RCC 7860 (cell line): ENCODE measurements at places on chromosomes 2 and 18.
A peak's percentile ranks its signal among the peaks of the same experiment; 100 is the strongest.

GRCh38 chr2:230254152-230254881, 28.8 kb downstream of the SP140 start:
- DNase-seq = no peak

GRCh38 chr2:134372141-134372540, 118.3 kb downstream of the MGAT5 start:
- DNase-seq = no peak

- DNase-seq = peak; percentile 24
These were observed 46.2 kb downstream of the MEIS1 start for GRCh38 chr2:66481100-66481549.

DNA sequence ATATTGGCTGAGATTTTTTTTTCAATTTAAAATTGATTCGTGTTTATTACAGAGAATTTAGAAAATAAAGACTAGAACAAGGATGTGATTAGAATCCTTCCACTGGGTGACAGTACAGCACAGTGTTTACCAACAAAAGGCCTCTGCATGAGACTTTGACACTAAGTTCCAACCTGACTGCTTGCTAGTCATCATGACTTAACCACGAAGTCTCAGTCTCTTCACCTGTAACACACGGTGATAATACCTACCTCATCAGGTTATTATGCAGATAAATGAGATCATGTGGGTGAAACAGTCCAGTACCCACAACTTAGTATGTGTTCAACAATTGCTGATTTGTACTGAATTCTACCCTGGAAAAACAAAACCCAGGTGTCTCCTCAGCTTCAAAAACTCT, 151.2 kb downstream of the STK39 start:
- no peak for DNase-seq

GRCh38 chr2:169778446-169778845, 20.2 kb upstream of the SSB start:
- DNase-seq = no peak

DNA sequence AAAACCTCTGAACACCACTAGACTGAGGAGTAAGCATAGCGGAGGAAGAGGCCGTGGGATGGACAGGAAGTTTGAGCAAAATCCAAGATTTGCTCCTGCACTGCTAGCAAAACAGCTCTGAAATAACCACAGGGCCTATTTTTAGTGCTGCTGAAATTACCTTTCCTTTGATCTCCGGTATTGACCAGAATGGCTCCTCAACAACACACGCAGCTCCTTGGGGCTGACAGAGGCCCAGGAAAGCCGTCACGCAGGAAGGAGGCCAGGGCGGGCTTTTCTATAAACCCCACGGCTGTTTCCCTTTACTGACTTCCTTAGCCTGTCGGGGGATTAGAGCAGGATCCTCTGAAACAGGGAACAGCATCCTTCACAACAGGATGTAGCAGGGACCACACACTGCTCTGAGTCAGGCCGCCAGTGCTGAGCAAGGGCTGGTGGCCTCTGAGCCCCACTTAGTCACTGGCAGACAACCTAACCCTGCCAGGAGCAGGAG, 80.8 kb upstream of the LCLAT1 start:
- DNase-seq = peak; percentile 53

- peak; percentile 52 for DNase-seq
These were observed 19.9 kb upstream of the CABYR start for GRCh38 chr18:24118750-24119577.
